ENCODE measurements at places on chromosomes 6 and 20. TPM values are rescaled to one million over a fixed set of nuclear protein-coding genes. Genes with fewer than 3 reads are reported as not detected.

DNA sequence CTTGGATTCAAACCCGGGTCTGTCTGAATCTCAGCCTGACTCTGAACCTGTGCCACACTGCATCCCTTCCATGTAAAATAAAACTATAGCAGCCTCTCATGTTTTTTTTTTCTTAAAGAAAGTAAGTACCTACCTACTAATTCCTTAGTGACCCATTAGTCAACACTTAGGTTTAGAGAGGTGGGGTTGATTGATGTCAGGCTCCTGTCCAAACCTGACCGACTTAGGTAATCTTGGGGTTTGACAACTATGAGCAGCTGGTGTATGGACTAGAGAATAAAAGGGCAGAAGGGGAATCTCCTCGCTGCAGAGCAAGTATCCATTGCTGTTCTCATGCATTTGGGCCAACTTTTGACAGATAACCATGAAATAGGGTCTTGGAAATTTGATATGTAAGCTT lies 6.5 kb downstream of the NKAIN2 start:
- DNase-seq: no peak

DNA sequence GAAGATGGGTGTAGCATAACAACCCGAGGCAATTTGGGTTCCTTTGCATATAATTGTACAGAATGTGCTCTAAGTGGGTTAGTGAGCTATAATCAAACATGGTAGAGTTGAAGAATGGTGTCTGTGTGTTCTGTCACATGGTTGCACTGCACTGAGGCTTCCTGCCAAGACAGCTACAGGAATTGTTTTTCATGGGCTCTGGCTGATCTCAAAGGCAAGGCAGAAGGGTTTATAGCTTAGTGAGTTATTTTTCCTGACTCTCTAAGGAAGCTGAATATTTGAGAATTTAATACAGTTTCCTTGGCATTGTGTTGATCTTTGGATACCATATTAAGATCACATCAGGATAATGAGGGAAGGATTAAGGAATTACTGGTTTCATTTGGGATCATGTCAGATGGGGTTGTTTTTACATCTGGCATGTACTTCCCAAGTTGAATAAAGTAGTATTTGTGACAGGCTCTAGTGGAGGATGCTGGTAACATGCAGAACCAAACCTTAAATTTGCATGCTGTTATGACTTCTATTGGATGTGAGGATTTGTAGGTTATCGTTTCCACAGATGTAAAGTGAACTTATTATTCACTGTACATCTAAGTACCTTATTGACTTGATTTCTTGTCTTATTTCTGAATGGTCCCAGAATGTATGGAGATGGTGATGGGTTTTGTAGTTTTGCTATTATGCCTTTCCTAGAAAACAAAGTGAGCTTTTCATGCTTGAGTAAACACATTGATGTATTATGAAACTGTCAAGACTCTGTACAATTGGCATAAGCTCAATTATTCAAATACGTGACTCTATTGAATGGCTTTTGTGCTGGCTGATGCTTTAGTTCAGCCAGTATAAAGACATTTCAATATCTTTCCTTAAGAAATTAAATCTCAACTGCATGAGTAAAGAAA lies 43.3 kb downstream of the LRRC1 start:
- no peak for DNase-seq

DNA sequence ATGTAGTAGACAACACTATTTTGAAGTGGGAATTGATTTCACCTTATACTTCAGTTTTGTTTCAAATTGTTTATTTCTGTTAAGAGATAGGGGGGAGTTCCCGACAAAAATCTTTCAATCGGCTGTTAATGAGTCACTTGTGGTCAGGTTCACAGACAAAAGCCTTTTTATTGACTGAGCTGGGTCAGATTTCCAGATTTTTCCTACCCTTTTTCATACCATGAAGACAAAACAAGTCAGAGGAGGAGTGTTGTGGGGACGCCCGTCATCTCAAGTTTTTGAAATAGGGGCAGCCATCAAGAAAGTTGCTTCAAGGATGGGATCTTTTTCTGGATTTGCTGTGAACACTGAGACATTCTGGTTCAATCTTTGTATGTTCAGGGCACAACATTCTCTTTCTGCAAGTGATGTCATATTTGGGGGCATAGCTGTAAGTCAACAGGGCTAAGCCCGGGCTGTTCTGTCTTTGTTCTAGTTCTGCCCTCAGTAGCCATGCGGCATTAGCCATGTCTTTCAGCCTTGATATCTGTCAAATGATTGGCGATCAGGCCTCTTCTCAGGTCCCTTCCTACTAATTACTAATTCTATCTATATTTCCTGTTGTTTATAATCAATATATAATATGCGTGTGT lies 496.0 kb upstream of the MARCKS start:
- DNase-seq: peak; percentile 79

- no peak for DNase-seq
Observed at GRCh38 chr20:46156065-46156464, 38.0 kb downstream of the CD40 start.

GRCh38 chr6:13655700-13656099 lies 40.6 kb downstream of the NOL7 start:
- no peak for DNase-seq

DNA sequence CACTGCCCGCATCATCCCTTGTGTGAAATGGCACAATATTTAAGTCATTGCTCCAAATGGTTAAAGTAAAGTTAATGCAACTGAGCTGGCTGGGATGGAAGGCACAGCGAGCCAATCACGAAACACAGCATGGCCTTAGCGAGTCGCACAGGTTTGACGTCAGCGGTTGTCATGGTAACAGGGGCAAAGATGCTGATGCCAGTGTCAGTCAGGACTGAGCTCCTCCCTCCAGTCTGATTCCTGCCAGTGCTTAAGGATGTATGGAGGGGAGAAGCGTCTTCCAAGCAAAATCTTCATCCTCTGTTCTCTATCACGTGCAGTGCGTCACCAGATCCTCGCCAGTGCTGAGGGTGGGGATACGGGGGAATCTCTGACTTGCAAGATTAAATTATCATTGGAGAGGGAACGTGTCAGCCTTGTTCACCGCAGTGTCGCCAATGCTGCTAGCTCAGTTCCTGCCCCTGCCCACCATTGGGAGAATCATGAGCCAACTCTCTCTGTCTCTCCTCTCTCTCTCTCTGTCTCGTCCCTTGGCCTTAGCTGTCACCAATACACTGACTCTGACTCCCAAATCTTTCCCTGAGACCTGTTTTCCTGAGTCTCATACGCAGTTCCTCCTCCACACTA lies 24.5 kb downstream of the TSPYL4 start:
- DNase-seq: peak; percentile 6

EDN3 gene
- total RNA-seq: not detected

SAMD10 gene
- total RNA-seq: not detected

- peak; percentile 11 for DNase-seq
Observed at GRCh38 chr6:63844287-63844686, 208.7 kb downstream of the PHF3 start.

MUC22 gene
- total RNA-seq: not detected

TRIM40 gene
- not detected for total RNA-seq

DNA sequence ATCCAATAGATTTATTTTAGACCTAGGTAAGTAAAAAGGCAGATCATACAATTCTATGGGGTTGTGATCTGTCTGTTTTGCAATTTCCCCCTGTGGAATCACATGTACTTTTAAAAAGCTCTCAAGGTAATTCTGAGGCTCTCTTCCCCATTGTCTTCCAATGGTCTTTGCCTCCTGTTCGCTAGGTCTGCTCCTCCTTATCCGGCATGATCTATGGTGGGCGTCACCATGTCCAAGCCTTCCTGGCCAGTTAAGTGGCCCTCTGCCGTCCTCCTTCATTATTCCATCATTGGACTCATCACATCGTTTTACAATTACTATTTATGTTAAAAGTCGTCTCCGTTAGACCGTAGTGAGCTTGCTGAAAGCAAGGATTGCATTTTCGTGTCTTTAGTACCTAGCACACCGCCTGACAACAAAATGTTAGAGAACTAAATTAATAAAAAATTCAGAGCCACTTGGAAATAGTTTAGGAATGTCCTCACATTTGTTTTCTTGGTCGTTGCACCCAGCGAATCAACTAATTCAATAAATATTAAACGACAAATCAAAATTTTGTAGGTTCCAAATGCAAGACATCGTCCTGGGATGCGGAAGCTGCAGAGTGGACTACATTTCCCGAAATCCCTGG lies 2.2 kb upstream of the STXBP5 start:
- DNase-seq: no peak

DNA sequence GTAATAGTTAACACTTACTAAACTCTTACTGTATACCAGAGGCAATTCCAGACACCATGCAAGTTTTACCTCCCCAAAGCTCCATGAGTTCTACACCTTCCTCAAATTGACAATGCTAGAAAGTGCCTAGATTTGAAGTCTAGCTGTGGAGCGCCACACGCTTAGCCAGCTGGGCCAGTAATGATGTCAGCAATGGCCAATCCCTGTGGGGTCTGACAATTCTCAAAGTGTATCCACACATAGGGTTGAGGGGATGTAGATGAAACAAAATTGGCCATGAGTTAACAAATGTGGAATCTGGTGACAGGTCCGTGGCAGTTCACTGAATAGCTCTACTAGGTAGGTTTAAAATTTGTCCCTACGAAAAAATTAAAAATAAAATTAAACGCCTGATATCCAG lies 1.3 kb downstream of the ZNF343 start:
- DNase-seq: no peak

DNA sequence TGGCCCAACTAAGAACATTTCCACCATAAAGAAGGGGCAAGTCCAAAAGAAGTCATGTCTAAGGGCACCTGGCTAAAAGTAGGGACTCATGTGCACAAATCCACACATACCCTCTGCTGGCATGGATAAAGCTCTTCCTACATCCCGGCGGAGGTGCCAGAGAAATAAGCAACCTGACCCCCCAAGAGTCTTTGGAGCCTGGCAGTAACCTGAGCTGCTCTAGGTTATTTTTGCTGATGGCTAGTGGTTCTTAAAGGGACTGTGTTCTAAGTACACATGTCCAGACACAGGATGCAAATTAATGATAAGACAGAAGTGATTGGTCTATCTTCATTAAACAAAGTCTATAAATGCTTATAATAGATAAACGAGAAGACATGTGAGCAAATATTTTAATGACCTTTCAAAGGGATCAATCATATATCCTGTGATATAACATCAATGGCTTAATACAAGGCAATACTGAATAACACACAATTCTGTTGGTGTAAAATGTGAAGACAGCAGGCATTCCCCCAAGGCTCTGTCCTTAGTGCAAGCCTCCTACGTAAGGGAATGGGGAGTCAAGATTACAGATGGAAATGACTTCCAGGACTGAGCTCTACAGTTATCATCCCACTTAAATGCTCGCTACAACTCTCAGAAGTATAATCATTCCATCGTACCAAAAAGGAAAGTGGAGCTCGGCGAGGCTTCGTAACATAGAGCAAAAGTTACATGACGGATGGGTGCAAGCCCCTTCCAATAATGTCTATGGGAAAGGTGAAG lies 52.5 kb downstream of the HIVEP2 start:
- DNase-seq: no peak

ATP6V1G2 gene
- not detected for total RNA-seq

- no peak for DNase-seq
Observed at GRCh38 chr20:20495729-20496503, 128.0 kb downstream of the INSM1 start.

- DNase-seq: no peak
Observed at GRCh38 chr6:37743926-37744325, 46.2 kb upstream of the MDGA1 start.

DNA sequence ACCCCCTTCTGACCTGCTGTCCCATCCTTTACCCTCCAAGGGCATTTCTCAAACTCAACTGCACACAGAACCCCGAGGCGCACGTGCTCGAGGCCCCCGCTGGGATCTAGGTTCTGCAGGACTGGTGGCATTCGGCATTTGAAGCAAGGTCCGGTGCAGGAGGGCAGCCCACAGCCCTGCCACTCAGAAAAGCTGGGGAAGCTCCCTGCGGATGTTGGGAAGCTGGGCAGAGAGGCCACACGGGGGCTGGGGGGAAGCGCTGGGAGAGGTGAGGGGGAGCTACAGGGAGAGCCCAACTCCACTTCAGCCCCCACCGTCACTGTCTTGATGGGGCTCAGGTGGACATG lies 51.2 kb upstream of the SLCO4A1 start:
- DNase-seq: no peak

NRN1 gene
- total RNA-seq: 37.3 TPM

- no peak for DNase-seq
Observed at GRCh38 chr20:49276161-49276960, 1.5 kb downstream of the ZNFX1 start.

GRCh38 chr6:116533233-116533957 lies 12.1 kb downstream of the TRAPPC3L start:
- DNase-seq: no peak

CASS4 gene
- 0.06 TPM for total RNA-seq

DNA sequence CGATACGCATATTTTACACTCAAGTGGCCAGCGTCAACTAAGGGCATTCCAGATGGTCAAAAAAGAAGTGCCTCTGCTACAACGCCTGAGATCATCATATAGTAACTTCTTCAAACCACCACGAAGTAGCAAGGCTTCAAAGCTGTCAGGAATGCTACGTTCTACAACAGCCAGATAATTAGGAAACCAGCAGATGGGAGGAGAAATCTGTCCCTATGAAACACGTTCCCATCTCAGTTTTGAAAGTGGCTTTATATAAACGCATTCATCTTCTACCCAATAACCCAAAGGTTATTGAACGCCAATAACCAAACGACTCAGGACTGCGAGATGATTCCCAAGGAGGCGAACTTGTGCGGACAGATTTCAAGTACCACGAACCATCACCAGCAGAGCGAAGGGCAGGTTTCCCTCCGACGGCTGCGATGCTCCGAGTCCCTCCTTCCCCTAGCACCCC lies 1.2 kb downstream of the ABHD12 start:
- DNase-seq: no peak

BNIP5 gene
- not detected for total RNA-seq

PTK7 gene
- total RNA-seq: 57.7 TPM

DNA sequence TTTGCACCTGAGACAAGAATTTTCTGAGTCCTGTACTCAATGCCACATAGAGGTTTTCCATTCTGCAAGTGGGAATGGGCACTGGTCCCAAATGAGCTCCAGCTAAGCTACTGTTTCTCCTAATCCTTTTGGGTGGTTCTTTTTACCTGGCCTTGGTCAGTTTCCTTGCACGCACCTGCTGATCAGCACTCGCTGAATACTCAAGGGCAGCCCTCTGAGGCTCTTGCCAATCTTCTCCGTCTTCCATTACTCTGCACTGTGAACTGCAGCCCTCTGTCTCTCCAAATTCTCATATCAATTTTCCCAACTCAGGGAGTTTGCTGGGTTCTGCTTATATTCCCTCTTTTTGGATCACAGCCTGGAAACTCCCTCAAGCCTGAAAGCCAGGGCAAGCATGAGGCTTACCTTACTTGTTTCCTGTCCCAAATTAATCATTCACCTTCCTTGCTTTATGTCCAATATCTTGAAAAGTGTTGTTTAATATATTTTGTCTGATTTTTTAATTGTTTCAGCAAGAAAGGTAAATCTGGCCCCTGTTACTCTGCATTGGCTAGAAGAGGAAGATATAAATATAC lies 138.0 kb upstream of the TBX18 start:
- DNase-seq: no peak

DNA sequence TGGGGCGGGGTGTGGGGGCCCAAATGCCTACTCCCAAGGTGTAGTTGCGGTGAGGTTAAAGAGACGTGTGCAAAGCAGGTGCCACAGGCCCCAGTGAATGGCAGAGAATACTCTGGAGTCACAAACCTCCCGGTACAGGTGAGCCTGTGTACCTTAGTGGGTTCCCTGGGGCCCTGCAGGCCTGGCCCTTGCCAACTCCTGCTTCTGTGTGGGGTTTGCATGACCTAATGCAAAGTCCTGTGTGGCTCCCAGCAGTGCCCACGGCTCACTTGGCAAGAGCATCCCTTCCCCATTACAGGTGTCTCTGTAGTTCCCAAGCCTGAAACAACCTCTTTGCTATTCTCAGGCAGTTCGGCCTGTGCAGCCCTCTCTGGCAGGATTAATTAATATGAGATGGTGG lies 17.5 kb downstream of the SPDEF start:
- DNase-seq: no peak

Data from H4 (cell line).